T47D (cell line): ENCODE measurements at places on chromosomes 3 and 15.

DNA sequence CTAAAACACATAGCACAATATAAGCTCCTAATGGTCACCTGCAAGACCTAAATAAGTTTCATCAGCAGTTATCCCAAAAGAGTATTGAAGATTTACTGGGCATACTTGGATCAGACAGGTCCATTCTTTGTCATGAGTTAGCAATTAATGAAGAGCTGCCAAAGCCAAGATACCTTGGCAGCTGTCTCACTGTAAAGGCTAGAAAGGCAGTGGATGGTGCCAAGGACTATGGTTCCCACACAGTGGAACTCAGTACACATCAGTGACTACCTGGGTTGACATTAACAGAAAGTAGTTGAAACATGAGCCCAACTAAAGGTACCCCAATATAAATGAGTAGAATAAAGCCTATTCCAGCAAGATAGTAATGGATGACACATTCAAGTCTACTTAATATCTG, 41.1 kb upstream of the TMCO5A start:
- DNase-seq, result no peak

DNA sequence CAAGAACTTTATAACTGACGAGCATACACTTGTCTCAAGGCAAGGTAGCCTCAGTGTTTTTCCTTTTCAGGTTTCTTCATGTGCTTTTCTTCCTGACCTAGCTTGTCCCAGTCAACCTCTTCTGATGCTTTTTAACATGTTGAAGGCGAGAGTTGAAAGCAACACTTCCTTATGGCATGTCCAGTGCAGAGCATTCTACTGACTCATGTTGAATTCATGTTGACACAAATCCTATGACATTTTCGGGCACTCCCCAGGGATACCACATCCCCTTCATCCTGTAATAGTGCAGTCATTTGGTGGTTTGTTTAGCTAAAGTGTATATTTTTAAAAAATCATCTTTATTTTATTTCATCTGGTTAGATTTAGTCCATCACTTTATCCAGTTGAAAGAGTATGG, 75.9 kb upstream of the CBLB start:
- DNase-seq, result no peak

GRCh38 chr3:31985831-31986230, 4.3 kb downstream of the ZNF860 start:
- no peak for DNase-seq

DNA sequence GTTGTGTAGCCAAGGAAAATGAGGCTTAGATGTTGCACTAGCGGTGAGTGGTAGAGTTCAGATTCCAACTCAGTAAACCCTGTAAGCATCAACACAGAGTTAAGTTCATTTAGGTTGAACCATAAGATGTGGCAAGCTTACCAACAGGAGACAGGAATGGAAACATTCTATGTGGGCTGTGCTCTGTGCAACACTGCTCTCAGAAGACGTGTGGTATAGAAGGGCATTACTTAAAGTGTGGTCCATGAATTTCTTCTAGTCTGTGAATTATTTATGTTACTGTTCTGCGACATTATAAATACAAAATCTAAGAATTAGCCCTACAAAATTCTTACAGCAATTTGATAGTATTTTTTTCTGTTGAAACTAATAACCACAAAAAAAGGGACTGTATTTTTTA, 213.3 kb downstream of the GRM7 start:
- DNase-seq, result no peak

- peak; percentile 32 for DNase-seq
These were observed 23.0 kb upstream of the ANP32A start for GRCh38 chr15:68843425-68844311.

DNA sequence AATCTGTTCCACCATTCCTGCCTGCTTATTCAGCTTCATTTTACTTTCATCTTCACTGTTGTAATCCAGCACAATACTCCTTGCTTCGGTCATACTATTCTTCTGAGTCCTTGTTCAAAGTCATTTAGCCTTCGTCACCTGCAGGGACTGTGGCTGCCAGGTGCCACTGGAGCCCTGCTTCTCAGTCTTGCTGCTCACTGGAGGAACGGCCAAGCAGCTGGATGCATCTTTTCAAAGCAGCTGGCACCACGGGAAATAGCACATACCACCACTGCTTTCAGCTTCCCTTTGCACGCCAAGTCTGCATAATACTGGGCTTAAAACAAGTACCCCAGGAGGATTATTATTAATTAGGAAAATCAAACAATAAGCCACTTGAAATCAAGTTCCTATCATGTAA, 287.6 kb downstream of the BCHE start:
- DNase-seq, result no peak
